ENCODE measurements at places on chromosomes 7 and 10. TPM values are rescaled to one million over a fixed set of nuclear protein-coding genes. Genes with fewer than 3 reads are reported as not detected.
A peak's percentile ranks its signal among the peaks of the same experiment; 100 is the strongest.

Gene GIMAP6
- total RNA-seq, result not detected

- peaks cover 13% of the 10 kb centered on the region for H3K4me1 ChIP-seq
- H3K4me3 ChIP-seq, result no peak overlapping the region
- peaks cover 11% of the 10 kb centered on the region for H3K36me3 ChIP-seq
- H3K27me3 ChIP-seq, result no peaks in the 10 kb centered on the region
These were observed 132.6 kb downstream of the SEMA3D start for GRCh38 chr7:85054306-85054705.

Gene PWWP2B
- 5.2 TPM for total RNA-seq

DNA sequence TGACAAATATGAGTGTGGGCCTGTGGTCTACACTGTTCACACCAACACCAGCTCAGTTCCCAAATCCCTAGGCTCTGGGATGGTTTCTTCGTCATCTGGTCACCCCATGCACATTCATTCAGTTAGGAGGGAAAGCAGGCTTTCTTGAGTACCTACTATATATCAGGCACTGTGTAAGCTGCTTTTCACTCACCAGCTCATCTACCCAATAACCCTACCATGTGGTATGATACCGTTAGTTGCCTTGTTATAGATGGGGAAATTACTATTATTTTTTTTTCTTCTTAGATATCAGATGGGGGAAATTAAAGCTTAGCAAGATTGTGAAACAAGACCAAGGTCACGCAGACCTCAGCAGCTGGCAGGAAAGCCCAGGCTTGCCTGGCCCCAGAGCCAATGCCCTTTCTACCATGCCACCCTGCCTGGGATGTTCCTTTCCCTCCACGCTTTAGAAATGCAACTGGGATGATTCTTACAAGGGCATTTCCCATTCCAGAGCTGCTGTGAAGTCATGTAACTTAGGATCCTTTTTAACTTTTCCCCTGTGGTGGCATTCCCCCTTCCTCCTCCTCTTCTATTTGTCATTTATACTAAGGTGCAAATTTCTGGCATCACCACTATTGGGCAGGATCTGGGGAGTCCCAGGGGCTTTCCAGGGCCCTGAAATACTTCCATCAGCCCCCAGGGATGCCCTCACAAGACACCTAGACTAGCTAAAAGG, 93.1 kb upstream of the EFCAB10 start:
- H3K27me3 ChIP-seq, result peaks cover 2% of the 10 kb centered on the region
- DNase-seq, result no peak
- H3K4me3 ChIP-seq, result no peak overlapping the region

DNA sequence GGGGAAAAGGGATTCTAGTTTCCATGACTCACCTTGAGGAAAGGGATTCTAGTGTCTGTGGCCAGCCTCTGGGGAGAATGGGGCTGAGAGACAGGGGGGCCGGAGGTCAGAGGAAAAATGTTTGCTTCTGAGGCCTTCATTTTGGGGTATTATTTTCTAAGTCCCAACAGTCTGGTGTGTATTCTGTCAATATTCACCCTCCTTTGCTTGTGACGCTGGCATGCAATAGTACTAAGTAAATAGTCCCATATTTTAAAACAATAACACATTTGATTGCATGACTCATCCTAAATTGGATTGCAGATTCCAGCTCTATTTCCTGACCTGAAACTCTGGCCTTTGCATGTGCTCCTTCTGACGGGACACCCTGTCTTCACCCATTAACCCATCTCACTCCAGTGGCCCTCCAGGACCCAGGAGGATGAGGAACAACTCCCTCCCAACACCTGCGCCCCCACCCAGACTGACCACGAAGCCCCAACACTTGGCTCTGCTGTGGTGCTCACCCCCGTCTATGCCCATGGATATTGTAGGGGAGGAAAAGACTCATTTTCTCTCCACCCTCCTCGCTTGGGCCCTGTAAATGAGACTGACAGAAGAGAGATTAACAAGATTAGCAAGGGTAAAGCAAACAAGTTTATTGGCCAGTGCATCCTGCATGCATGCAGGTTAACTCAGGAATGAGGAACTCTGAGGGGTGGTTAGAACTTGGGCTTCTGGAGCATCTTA, 495.6 kb upstream of the KLF6 start:
- peaks cover 2% of the 10 kb centered on the region for H3K27me3 ChIP-seq
- peak overlapping the region; percentile 5 for H3K4me3 ChIP-seq
- peaks cover 56% of the 10 kb centered on the region for H3K4me1 ChIP-seq
- DNase-seq, result peak; percentile 45

- H3K36me3 ChIP-seq, result no peaks in the 10 kb centered on the region
- DNase-seq, result no peak
- no peaks in the 10 kb centered on the region for H3K4me1 ChIP-seq
- H3K27me3 ChIP-seq, result no peaks in the 10 kb centered on the region
- H3K4me3 ChIP-seq, result no peak overlapping the region
- H3K27ac ChIP-seq, result no peak overlapping the region
These were observed 100.1 kb downstream of the SLC13A1 start for GRCh38 chr7:123099712-123100111.

Gene MMRN2
- 1.6 TPM for total RNA-seq

Gene LIPF
- not detected for total RNA-seq

Gene CRYGN
- not detected for total RNA-seq

GRCh38 chr7:47038621-47039020, 543.3 kb downstream of the TNS3 start:
- H3K27ac ChIP-seq, result no peak overlapping the region
- DNase-seq, result no peak
- peaks cover 18% of the 10 kb centered on the region for H3K4me1 ChIP-seq
- peaks cover 11% of the 10 kb centered on the region for H3K27me3 ChIP-seq

GRCh38 chr10:89632824-89633223, 12.2 kb downstream of the PANK1 start:
- H3K4me3 ChIP-seq, result no peak overlapping the region
- H3K27ac ChIP-seq, result no peak overlapping the region
- 0 out of 2 replicates have a peak, but pooled peaks cover 8% of the 10 kb centered on the region for H3K36me3 ChIP-seq
- no peak for DNase-seq

GRCh38 chr10:6669269-6669859, 89.3 kb upstream of the PRKCQ start:
- no peaks in the 10 kb centered on the region for H3K4me1 ChIP-seq
- no peaks in the 10 kb centered on the region for H3K36me3 ChIP-seq
- peak; percentile 57 for DNase-seq
- peaks cover 3% of the 10 kb centered on the region for H3K27me3 ChIP-seq
- H3K27ac ChIP-seq, result no peak overlapping the region
- no peak overlapping the region for H3K4me3 ChIP-seq
